Daoy (cell line): ENCODE measurements at places on chromosomes 4 and X. TPM values are rescaled to one million over a fixed set of nuclear protein-coding genes. Genes with fewer than 3 reads are reported as not detected.

The FAM47A gene
- not detected in 2 replicates for total RNA-seq

DNA sequence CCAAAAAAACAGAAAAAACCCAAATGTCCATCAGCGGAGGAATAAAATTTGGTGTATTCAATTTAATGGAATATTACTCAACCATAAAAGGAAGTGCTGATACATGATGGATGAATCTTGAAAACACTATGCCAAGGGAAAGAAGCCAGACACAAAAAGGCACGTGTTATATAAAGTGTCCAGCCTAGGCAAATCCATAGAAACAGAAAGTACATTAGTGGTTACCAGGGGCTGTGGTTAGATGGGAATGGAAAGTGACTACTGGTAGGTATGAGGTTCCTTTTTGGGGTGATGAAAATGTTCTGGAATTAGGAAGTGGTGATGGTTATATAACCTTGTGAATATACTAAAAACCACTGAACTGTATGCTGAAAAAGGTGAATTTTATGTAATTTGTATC lies 3.5 kb upstream of the CDKL2 start:
- peak; percentile 23 for DNase-seq

DNA sequence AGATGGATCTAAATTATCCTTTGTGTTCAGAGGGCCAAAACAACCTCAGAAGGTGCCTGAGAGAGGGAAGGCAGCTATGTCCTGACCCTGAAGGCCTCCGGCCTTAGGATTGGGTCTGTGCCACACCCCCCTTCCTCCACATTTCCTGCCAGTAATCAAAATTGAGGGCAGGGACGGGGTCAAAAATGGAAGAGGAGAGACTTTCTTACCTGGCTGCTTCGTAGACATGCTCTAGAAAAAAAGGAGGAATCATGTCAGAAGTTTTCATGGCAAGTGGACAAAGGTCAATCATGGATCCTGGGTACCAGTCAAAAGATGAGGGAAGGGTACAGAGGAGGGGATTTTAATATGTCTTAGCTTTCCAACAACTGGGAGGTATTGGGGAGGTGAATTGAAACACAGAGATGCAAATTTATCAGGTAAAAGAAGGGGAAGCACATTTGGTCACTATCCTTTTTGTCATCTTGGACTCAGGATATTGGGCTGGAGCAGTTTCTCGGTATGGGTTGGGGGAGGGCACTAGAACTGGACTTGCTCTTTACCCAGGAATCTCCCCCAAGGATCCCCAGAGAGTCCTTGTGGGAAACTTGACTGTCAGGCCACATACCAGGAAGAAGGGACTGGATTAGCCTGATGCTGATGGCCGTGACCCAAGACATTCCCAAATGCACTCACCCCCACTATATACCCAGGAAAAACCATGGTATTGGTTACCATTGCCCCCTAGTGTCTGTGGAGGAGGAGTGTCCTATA lies 17.1 kb downstream of the VSIG4 start:
- DNase-seq, result no peak

DNA sequence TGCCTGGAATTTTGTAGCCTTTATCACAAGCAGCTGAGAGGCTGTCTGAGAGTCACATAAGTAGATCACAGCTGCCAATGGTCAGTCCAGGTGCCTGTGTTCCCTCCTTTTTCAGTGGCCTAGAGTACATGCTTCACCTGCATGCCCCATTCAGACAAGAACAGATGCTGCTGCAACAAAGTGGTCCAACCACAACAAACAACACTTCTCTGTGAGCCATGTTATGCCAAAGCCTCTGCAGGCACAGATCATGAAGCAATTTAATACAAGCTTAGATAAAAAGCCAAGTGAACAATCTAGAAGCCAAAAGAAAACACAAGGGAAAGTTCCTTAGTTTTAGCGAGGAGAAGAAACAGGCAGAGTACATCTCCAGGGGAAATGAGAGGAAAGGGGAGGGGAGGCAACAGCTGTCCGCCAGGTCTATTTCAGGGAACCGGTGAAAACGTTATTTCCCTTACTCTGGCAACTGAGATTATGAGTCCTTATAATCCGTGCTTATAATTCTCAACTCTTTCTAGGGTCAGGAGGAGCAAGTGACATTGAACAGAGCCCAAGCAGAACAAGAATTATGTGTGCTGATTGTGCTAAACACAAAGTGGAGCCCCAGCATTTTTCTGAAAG lies 92.6 kb downstream of the TSPAN5 start:
- DNase-seq, result no peak

DNA sequence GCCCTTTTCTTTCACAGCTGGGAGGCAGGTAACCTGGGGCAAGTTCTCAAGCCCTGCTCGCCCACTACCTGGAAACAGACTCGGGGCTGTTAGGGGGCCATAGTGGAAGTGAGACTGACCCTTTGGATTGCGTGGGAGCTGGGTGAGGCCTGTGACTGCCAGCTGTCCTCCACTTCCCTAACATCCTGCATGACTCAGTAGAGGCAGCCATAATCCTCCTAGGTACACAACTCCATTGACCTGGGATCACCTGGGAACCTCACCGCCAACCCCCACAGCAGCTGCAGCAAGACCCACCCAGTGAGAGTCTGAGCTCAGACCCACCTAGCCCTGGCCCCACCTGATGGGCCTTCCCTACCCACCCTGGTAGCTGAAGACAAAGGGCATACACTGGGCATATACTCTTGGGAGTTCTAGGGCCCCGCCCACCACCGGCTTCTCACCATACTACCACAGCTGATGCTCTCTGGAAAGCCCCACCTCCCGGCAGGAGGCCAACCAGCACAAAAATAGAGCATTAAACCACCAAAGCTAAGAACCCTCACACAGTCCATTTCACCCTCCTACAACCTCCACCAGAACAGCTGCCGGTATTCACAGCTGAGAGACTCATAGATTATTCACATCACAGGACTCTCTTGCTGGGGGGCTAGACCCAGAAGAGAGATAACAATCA lies 61.1 kb upstream of the DCTD start:
- peak; percentile 71 for DNase-seq

The MPP1 gene
- total RNA-seq, result 11.6 and 21.8 TPM in 2 replicates

The CCKAR gene
- total RNA-seq, result 2.9 and 4.1 TPM in 2 replicates

DNA sequence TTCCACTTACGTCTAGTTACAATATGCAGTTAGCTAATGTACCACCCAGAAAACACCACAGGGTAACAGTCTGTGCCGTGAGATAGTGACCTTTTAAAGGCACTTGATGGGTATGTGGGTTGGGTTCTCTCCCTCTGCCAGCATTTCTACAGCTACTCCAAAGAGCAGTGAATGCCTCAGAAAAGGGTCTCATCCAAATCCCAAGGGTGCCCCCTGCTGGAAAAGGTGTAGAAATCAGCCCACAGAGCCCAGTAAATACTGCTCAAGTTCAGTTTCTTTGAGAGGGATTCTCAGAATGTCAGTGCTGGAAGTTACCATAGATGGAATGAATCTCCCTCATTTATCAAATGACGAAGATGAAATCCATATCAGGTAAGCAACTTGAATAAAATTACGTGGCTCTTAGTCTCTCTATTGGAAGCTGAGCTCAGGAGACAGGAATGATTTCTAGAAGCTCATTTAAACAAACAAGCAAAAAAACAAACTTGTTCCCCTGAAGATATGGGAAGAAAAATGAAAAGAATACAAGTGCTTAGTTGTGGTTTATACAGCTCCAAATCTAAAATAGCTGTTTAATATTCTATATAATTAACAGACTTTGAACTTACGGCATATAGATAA lies 9.5 kb downstream of the RNF175 start:
- DNase-seq, result peak; percentile 68

DNA sequence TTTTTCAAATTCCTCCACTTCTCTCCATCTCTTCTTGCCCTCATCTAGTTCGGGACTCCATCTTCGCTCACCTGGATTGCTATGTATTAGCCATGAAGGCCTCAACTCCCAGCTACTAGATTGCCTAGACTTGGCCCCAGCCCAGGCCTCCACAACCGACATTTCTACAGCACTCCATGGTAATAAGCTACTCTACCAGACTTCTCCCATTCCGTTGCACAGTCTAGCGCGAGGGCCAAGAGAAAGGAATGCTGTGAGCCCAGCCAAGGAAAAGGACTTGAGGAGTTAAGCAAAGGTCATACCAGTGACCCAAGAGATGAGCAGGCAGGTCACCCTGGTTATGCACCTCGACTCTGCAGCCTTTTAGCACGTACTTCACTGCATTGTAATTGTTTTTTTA lies 75.6 kb downstream of the SOWAHB start:
- no peak for DNase-seq

GRCh38 chr4:153528705-153529485 lies 62.7 kb downstream of the TMEM131L start:
- DNase-seq, result no peak

DNA sequence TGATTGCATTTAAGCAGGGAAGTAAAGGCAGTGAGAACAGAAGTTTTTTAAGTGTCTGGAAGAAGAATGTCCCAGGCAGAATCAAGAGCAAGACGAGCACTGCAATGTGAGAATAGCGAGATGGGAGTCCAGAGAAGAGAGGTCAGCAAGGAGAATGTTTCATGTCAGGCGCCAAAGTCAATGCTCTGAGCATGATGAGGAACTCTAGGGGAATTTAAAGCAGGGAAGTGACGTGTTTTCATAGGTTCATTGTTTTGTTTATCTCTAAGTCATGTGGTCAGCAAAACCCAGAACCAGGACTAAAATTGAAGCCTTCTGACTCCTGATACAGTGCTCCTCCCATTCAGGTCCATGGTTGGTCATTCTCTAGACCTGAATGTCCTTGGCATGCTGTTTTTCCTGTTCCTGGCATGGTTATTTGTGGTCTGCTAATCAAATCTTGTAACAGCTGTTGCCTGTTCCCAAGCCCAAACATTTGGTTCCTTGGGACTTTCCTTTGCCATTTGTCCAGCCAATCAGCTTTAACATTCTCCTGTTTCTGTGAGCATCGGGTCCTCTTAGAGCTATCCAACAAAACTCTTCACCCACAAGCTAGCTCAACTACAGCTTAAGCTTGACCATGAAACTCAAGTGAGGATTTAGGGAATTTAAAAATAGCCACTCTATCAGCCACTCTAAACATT lies 37.7 kb downstream of the PTCHD1 start:
- DNase-seq, result no peak

DNA sequence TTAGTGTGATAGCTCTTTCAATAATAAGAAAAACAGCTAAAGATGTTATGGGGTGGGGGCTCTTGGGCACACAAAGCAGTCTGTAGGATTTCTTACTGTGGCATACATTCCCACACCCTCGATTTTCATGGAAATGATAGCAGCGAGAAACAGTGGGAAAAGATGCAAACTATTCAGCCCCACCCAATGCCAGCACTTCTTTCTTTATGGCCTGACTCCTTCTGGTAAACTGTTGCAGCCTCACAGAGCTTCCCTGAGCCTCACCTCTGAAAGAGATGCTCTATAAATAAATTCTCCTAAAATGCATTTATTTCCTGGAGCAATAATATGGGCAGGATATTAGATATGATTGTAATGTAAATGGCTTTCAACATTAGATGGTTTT lies 910 bp downstream of the ANK2 start:
- no peak for DNase-seq

GRCh38 chr4:12965334-12965733 lies 518.8 kb downstream of the RAB28 start:
- DNase-seq, result no peak

DNA sequence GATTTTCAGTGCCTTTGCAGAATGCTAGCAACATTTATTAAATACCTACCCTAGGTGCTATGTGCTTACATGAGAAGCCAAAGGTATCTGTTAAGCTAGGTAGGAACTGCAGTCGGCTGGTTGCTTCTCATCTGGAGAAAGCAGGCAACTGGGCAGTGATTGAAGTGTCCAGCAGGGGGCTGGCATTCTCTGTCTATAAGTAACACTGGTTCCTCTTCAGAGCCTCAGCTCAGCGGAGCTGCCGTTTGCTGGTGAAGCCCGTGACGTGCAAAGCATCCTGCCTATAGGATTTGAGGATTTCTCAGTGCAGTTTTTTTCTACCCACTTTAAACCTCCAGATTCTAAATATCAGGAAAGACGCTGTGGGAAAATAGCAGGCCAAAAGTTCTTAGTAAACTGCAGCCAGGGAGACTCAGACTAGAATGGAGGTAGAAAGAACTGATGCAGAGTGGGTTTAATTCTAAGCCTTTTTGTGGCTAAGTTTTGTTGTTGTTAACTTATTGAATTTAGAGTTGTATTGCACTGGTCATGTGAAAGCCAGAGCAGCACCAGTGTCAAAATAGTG lies at the start of gene GRPR:
TSS of gene GRPR (plus strand) at position 344 of the 565 bp plus-strand sequence. CDS start 389 bp downstream, outside the sequence.
- peak; percentile 74 for DNase-seq

DNA sequence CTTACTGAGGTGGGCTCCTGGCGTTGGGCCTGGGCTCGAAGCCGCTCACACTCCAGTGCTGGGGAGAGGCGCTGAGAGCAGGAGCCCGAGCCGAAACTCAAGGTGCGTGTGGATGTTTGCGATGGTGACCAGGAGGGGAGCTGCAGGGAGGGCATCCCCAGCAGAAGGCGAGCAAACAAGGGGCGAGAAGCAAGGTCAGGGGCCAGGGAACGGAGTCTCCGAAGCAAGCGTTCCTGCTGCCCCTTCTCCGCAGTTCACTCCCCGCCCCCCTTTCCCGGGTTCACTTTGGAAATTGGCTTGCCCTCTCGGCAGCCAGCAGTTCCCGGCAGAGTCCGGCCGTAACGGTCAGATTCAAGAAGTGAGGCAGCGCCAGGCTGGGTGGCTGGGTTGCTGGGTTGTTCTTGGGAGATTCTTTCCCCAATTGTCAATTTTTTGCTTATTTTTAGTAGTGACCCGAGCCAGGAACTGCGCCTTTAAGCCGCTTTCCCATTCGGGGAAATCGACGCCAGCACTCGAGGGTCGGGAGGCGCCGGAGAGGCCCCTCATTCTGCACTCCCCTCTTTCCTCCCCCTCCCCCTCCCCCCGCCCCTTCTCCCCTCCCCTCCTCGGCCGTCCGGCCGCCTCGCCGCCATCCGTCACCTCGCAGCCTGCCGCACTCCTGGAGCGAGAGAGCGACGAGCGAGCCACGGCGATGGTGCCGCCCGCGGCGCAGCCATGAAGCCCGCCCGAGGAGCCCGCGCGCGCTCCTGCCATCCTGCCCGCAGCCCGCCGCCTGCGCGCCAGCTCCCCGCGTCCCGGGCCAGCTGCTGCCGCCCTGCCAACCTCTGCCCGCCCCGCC lies at the start of gene FRMPD3:
TSS of gene FRMPD3 (plus strand) at position 655 of the 838 bp plus-strand sequence. CDS start 76,937 bp downstream, outside the sequence.
- DNase-seq, result peak; percentile 28

- no peak for DNase-seq
Observed at GRCh38 chr4:39818646-39819045, 120.7 kb downstream of the UBE2K start.

The IL2RG gene
- not detected in 2 replicates for total RNA-seq
